ENCODE measurements at places on chromosomes 12 and 14.

- H3K27ac ChIP-seq = peak overlapping the region; percentile 97
- peak overlapping the region; percentile 81 for H3K4me3 ChIP-seq
- no peak for DNase-seq
- H3K27me3 ChIP-seq = no peaks in the 10 kb centered on the region
- H3K4me1 ChIP-seq = peaks cover 10% of the 10 kb centered on the region
- H3K36me3 ChIP-seq = no peaks in the 10 kb centered on the region
These were observed 505 bp upstream of the HEBP1 start for GRCh38 chr12:13000616-13000924.

- H3K27me3 ChIP-seq = no peaks in the 10 kb centered on the region
- no peaks in the 10 kb centered on the region for H3K36me3 ChIP-seq
- H3K4me3 ChIP-seq = no peak overlapping the region
- H3K27ac ChIP-seq = no peak overlapping the region
- H3K4me1 ChIP-seq = peaks cover 9% of the 10 kb centered on the region
These were observed 575 bp upstream of the FMNL3 start for GRCh38 chr12:49707812-49708147.

- no peaks in the 10 kb centered on the region for H3K36me3 ChIP-seq
- DNase-seq = no peak
- H3K27me3 ChIP-seq = no peaks in the 10 kb centered on the region
- no peak overlapping the region for H3K4me3 ChIP-seq
- no peaks in the 10 kb centered on the region for H3K4me1 ChIP-seq
These were observed 50.9 kb upstream of the STON2 start for GRCh38 chr14:81450976-81451375.

- no peaks in the 10 kb centered on the region for H3K4me1 ChIP-seq
- no peak overlapping the region for H3K4me3 ChIP-seq
- peaks cover 90% of the 10 kb centered on the region for H3K36me3 ChIP-seq
- no peak for DNase-seq
- no peaks in the 10 kb centered on the region for H3K27me3 ChIP-seq
- no peak overlapping the region for H3K27ac ChIP-seq
These were observed 13.1 kb upstream of the NGB start for GRCh38 chr14:77284066-77284465.

DNA sequence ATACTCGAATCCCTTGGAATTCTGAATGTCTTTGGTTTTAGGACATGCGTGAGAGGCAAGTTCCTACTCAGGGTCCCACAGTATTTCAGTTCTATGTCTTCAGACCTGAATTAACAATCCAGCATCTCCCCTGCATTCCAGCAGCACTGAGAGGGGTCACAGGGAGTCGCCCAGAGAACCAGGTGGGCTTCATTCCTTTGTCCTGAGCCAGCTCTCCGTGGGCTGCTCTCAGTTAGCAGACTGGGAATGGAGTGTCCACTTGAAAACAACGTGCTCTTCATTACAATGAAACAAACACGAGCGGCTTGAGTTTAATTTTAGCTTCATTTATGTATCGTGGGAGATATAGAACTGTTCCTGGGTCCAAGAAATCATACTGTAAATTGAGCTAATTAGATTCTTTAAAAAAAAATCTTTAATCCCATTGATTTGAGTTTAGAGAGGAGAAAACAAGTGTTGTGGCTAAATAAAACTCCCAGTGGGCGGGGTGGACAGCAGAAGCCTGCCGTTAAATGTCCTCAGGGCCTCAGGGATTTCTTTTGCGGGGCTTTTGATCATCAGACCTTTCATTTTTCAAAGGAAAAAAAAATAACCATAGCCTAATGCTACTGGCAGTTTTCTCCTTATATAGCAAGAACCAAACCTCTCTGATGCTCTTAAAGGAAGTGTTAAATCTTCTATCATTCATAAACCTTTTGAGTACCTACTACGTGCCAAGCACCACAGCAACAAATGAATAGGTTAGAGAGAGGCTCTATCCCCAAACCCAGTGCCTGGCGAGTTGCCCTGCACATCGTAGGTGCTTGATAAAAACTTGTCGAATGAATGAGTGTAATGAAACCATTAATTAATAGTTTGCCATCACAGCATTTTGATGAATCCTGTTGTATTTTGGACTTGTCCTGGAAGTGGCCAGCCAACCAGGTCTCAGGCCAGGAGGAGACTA is 140.4 kb downstream of the CHST11 start:
- no peak for DNase-seq
- H3K4me3 ChIP-seq = no peak overlapping the region
- no peak overlapping the region for H3K27ac ChIP-seq
- H3K4me1 ChIP-seq = peaks cover 9% of the 10 kb centered on the region
- H3K27me3 ChIP-seq = no peaks in the 10 kb centered on the region

DNA sequence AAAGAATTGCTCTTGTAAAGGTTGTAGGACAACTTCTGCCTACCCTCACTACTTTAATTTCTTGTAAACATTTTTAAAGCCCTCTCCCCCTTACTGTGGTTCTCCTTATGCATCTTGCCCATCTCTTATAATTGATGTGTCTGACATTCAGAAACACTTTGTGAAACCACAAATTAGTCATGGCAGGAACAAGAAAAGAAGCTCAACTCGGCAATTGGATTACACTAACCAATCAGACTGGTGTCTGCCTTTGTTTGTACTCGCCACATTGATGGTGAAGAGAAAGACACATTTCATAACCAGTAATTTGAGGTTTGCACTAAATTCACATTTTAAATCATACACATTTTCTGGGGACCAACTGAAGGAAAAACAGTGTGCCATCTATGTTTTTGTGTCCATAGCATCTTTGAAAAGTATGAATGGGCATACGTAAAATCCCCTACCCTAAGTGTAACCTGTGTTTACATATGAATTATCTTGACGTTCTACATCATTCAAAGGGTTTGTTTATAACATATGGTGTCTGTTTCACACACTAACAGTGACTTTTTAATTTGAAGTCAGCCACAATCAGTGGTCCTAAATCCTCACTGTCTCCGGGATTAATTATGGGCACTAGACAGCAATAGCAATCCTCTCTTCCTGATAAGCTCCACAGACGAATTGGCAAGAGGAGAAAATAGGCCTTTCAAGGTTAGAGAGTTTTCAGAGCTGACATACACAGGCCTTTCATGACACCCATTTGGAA is 49.9 kb downstream of the OTX2 start:
- no peaks in the 10 kb centered on the region for H3K4me1 ChIP-seq
- no peak for DNase-seq
- H3K4me3 ChIP-seq = no peak overlapping the region
- no peak overlapping the region for H3K27ac ChIP-seq
- no peaks in the 10 kb centered on the region for H3K36me3 ChIP-seq

GRCh38 chr14:39267608-39268005 is 33.9 kb downstream of the MIA2 start:
- H3K27me3 ChIP-seq = no peaks in the 10 kb centered on the region
- H3K4me1 ChIP-seq = peaks cover 21% of the 10 kb centered on the region
- no peak for DNase-seq
- H3K36me3 ChIP-seq = no peaks in the 10 kb centered on the region

DNA sequence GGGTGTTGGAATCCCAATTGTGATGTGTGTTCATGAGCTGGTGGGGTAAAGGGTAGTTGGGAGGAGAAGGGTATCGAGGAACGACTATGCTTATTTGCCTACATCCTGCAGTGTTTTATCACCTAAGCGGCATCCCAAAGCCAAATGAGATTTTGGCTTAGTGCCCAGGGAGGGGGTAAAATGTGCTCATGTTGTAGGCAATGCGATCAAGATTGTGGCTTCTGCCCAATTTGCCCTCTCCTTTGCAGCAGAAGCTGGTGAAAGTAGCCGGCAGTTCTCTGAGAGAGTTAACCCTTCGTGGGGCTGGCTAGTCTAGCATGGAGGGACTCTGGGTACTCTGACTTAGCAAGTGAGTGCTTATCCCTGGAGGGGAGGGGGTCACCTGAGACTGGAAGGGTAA is 753 bp downstream of the RPH3A start:
- DNase-seq = no peak
- H3K27ac ChIP-seq = no peak overlapping the region
- no peaks in the 10 kb centered on the region for H3K27me3 ChIP-seq
- H3K4me1 ChIP-seq = no peaks in the 10 kb centered on the region
- no peaks in the 10 kb centered on the region for H3K36me3 ChIP-seq

DNA sequence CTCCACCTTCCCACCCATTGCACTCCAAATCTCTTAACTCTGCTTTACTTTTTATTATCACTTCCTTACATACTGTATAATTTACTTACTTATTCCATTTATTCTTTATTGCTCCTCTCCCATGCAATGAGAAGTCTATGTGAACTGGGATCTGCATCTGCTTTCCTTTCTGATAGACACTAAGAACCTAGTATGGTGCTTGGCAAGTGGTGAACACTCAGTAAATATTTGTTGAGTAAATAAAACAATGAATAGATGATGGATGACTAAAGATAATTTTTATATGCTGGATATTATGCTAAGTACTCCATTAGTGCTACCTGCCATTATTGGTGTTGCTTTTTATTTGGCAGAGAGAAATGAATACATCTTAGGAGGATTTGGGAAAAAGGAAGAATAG is 151.0 kb downstream of the TPH2 start:
- no peaks in the 10 kb centered on the region for H3K4me1 ChIP-seq
- H3K4me3 ChIP-seq = no peak overlapping the region
- DNase-seq = no peak

GRCh38 chr12:113837528-113838296 is 128.4 kb downstream of the RBM19 start:
- peaks cover 1% of the 10 kb centered on the region for H3K36me3 ChIP-seq
- H3K4me3 ChIP-seq = no peak overlapping the region
- no peaks in the 10 kb centered on the region for H3K27me3 ChIP-seq
- no peak overlapping the region for H3K27ac ChIP-seq
- DNase-seq = no peak

GRCh38 chr14:58969951-58970751 is 218.3 kb upstream of the DAAM1 start:
- no peaks in the 10 kb centered on the region for H3K27me3 ChIP-seq
- DNase-seq = no peak
- H3K36me3 ChIP-seq = no peaks in the 10 kb centered on the region
- H3K4me1 ChIP-seq = no peaks in the 10 kb centered on the region

GRCh38 chr14:74963705-74964271 is 8.4 kb upstream of the PGF start:
- DNase-seq = no peak
- H3K4me1 ChIP-seq = no peaks in the 10 kb centered on the region
- H3K27me3 ChIP-seq = no peaks in the 10 kb centered on the region
- H3K36me3 ChIP-seq = no peaks in the 10 kb centered on the region
- no peak overlapping the region for H3K27ac ChIP-seq

GRCh38 chr12:103647267-103647666 is 60.2 kb downstream of the STAB2 start:
- no peaks in the 10 kb centered on the region for H3K27me3 ChIP-seq
- no peak for DNase-seq
- H3K4me3 ChIP-seq = no peak overlapping the region
- H3K36me3 ChIP-seq = no peaks in the 10 kb centered on the region

DNA sequence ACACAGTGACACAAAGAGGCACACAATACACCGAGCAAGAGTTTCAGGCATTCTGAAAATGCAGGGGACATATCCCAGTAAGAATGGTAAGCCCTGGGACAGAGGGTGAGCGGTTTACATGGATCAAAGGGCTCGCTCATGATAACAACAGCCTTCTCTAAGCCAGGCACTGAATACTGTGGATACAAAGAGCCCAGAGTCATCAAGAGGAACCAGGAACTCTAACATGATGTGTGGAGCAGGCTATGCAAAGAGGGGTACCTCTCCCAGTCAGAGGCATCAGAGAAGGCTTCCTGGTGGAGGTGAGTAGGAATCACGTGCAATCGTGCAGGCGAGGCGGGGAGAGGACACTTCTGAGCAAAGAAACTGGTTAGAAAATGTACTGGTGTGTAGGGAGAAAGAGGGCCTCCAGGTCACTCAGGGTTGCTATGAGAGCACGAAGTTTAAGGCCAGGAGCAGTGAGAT is 76.9 kb upstream of the EEA1 start:
- no peaks in the 10 kb centered on the region for H3K36me3 ChIP-seq
- H3K4me1 ChIP-seq = peaks cover 4% of the 10 kb centered on the region
- no peak overlapping the region for H3K4me3 ChIP-seq

GRCh38 chr12:61098031-61098580 is 1162.1 kb upstream of the USP15 start:
- no peaks in the 10 kb centered on the region for H3K36me3 ChIP-seq
- H3K4me3 ChIP-seq = no peak overlapping the region
- no peak for DNase-seq
- no peaks in the 10 kb centered on the region for H3K27me3 ChIP-seq

DNA sequence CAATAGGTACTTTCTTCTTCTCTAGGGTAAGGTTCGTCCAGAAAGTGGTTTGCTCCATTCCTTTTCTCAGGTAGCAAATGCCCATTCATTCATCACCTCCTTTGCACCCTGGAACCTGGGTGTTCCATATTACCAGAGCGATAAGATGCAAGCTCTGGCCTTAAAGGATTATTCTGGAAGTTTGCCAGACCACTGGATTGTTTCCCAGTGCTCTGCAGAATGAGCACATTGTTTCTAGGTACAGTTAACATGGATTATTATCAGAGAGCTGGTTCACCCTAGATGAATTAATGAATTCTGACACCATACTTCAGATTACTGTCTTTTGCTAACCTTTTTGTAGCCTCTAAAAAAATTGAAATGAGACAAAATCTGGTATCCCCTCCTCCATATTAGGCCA is 170.9 kb upstream of the BMP4 start:
- H3K27ac ChIP-seq = no peak overlapping the region
- H3K36me3 ChIP-seq = no peaks in the 10 kb centered on the region
- no peaks in the 10 kb centered on the region for H3K27me3 ChIP-seq
- no peak overlapping the region for H3K4me3 ChIP-seq
